ENCODE measurements at places on chromosomes 11 and 22.
A peak's percentile ranks its signal among the peaks of the same experiment; 100 is the strongest.

DNA sequence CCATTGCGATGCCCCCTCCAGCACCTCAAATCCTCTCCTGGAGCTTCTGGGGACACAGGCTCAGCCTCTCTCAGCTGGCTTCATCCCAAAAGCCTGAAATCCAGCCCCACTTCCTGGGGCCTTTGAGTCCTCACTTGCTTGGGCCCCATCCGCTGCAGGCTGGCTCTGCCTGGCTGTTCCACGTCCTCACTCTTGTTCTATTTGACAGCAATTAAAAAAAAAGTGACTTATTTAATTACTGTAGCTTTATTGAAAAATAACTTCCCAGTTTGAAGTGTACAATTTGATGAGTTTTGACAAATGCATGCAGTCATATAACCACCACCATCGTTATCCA lies 27.2 kb downstream of the PARVG start:
- no peaks in the 10 kb centered on the region for H3K36me3 ChIP-seq
- no peak for DNase-seq
- no peaks in the 10 kb centered on the region for H3K27me3 ChIP-seq
- no peak overlapping the region for H3K27ac ChIP-seq

- H3K27ac ChIP-seq = no peak overlapping the region
- H3K4me1 ChIP-seq = no peaks in the 10 kb centered on the region
- no peak overlapping the region for H3K4me3 ChIP-seq
- no peaks in the 10 kb centered on the region for H3K36me3 ChIP-seq
These were observed 294.5 kb downstream of the BRD1 start for GRCh38 chr22:49532869-49533802.

- no peaks in the 10 kb centered on the region for H3K36me3 ChIP-seq
- peak overlapping the region; percentile 60 for H3K27ac ChIP-seq
- H3K27me3 ChIP-seq = no peaks in the 10 kb centered on the region
- DNase-seq = no peak
- H3K4me3 ChIP-seq = no peak overlapping the region
These were observed 69.9 kb downstream of the PTPRJ start for GRCh38 chr11:48050304-48050703.

DNA sequence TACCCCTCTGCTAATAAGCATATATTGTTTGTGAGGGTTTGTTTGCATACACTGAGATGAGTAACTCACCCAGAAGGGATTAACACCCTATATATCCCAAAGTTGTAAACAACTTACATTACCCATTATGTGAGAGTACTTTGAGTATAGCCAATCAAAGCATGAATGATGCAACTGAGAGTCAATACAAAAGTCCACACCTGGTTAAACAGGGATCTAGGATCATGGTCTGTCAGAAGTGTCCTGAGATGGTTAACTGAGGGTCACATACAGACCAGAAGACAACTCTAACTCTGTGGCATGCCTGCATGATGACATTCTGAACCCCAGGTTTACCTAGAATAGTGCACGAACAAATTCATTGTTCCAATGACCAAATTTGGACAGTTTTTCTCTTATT lies 17.4 kb upstream of the OR10A5 start:
- H3K36me3 ChIP-seq = no peaks in the 10 kb centered on the region
- H3K27ac ChIP-seq = no peak overlapping the region
- H3K4me1 ChIP-seq = no peaks in the 10 kb centered on the region
- no peaks in the 10 kb centered on the region for H3K27me3 ChIP-seq

GRCh38 chr11:133842053-133842452 lies 3.3 kb downstream of the SPATA19 start:
- no peak overlapping the region for H3K4me3 ChIP-seq
- H3K4me1 ChIP-seq = no peaks in the 10 kb centered on the region
- no peaks in the 10 kb centered on the region for H3K27me3 ChIP-seq

DNA sequence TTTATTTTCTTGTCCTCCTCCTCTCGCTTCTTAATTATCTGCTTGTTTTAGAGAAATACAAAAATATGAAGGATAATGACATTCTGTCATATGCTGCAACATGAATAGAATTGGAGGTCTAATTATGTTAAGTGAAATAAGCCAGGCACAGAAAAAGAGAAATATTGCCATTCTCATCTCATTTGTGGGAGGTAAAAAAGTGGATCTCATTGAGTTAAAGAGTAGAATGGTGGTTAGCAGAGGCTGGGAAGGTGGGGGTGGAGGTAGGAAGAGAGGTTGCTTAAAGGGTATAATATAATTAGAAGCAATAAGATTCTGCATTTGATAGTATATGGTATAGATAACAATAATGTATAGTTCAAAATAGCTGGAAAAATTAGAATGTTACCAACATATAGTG lies 231.3 kb downstream of the JRKL start:
- no peak overlapping the region for H3K4me3 ChIP-seq
- no peak for DNase-seq
- no peak overlapping the region for H3K27ac ChIP-seq

Measured in left lung (tissue), 14 donors.